CD4-positive, alpha-beta T cell treated with Interleukin-17A for 4 hours (primary cell): ENCODE measurements at places on chromosomes 2 and 18.

DNA sequence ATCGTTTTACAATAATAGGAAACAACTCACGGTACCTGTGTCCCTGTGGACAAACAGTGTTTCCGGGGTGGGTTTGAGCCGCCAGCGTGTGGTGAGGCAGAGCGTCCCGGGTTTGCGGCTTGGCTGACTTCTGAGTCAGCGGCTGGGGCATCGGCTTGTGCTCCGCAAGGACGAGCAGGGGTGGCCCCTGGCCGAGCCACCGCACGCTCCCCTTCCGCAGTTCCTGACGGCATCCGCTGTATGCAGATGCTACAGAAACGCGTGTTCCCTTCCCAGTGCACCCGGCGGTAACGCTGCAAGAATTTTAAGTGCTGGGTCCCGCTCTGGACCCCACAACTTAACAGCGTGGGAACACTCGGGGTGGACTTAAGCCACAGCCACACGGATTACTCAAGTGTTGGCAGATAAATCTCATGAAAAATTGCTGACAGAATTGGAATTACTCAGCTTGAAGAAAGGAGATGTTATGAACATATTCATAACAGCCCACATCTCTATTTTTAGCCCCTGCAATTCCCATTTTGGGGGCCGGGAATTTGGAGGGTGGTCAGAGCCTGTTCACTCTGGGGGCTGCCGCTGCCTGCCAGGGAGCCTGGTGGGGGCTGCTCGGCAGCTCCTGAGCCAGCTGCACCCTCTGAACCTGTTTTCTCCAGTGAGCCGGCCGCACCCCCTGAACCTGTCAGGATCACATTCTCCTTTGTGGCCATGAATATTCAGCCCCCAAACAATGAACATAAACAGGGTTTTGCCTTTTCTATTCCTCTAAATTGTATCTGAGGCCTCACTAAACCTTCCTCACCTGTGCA lies 12.6 kb upstream of the KCNG2 start:
- no peak for DNase-seq

GRCh38 chr2:37378411-37378810 lies 34.0 kb downstream of the QPCT start:
- no peak for DNase-seq

DNA sequence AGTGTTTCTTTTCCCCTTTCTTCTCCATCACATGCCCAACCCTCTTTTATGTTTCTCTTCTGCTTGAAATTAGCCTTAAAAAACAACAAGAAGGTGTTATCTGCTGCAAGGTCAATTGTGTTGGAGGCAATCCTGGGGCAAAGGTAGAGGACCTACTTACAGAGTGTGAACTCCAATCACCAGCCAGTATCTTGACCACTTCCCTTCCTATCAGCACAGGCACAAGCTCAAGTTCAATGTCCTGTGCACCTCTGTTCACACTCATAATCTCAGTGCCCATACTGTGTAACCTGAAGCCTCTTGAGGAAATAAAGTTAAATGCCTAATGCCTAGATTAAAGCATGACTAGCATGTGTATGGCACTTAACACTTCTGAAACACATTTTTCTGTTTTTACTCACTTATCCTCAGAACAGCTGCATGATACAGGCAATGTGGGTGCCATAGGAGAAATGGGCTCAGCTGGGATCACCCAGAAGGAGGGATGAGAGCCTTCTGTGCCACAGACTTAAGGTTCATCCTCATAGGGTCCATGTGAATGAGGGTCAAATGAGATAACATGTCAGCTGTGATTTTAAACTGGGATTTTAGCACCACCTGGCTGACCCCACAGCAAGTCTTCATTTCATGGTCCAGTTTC lies 701.5 kb downstream of the BCL11A start:
- DNase-seq = no peak

DNA sequence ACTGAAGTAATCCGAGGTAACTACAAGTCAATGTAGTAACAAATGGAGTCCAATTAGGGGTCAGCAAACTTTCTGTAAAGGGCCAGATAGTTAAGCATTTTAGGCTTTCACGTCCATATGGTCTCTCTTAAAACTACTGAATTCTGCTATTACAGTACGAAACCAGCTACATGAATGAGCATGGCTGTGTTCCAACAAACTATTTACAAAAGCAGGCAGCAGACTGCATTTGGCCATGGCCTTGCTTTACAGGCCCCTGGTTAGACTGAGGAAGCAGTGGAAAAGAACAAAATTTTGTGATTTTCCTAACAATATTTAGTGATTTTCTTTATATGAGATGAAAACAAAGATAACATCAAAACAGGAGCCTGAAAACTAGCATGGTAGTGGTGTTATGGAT lies 64.0 kb downstream of the RTN4 start:
- no peak for DNase-seq

DNA sequence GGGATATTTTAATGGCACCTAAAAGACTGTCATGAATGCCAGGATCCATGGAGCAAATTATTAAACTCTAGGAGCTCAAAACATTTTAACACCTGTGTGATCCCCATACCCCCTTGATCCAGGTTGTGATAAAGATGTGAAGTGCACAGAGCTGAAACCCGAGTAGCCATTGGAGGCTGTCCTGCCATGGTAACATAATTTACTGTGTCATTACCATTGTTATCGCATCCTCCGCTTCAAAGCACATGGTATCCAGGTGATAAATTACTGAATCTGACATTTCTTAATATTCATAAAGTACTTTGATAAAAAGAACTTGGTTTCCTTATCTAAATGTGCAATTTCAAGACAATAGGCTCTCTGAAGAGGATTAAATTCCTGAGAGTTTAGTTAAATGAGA lies 109.3 kb downstream of the CHST9 start:
- DNase-seq = no peak

DNA sequence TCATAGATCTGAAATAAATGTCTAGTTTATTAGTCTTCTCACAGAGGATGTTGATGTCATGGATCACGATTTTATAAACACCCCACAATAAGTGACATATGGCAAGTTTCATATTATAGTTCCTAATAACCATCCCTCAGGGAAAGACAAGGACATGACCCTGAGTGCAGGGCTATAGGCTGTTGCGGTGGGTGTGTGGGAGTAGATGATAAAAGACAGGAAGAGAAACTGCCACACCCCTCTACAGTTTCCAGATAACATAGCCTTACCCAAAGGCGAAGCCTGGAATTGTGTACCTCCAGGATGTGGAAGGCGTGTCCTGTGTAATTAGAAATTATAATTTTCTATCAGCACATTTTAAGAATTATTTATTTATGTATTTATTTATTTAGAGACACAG lies 2.4 kb upstream of the NEDD4L start:
- DNase-seq = no peak

- DNase-seq = no peak
Observed at GRCh38 chr18:77857678-77858655, 608.3 kb downstream of the GALR1 start.

DNA sequence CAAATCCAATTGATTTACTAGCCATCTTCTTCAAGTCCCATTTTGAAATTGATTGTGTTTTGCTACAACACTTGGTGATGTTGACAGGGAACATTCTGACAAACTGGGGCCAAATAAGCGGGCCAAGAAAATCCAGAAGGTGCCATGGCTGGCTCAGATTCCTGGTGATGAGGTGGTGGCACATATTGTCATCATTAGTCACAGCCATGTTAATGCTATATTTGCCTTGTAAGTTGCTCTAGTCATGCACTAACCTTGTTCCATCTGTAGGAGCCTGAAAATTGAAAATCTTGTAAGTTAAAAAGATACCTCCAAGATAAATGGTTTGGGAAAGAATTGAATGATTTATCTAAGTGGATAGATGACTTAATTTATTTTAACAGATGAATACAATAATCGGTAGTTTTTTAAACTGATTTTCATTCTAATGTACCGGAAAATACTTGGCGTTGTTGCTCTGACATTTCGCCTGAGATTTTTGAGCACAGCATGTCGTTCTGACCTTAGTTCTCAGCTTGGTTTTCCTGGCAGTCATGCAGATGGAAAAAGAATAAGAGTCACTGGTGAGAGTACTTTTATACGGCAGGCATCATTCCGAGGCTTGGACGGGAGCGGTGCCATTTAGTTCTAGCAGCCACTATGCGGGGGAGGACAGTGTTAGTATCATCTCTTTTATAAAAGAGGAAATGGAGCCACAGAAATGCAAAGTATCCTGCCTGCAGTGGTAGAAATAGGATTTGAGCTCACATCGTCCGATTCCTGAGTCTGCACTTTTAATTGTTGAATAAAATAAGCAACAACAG lies 133.9 kb downstream of the ZNF532 start:
- no peak for DNase-seq

DNA sequence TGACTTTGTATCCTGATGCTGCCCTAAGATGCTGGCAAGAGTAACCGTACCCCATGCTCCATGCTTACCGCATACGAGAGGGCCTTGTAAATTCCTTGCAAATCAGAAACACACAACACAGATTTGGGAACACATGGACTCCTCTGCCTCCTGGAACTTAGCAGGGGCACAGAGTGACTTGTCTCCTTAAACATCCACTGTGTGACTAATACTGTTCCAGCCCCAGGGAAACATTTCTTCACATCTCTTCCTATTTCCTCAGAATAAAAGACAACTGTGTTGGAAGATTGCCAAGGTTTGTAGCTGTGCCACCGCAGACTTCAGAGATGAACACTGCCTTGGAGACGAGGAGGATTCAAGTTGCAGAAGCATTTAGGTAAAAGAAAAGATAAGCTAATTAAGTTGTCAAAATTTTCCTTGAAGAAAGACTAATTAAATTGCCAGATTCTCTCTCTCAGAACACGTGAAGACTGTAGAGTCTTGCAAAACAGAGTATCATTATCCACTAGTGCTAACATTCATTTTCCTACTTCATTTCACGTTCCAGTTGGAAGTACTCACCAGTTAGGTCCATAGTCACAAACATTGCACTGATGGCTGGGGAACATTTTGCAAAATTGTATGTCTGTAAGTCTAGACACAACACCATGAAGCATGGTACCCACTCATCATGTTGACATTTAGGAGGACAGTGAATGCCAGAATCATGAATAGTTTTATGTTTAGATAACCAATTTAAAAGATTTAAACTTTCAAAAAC lies 188.8 kb downstream of the TSN start:
- DNase-seq = no peak

- DNase-seq = no peak
Observed at GRCh38 chr2:122634256-122634655, 878.8 kb downstream of the TSN start.

DNA sequence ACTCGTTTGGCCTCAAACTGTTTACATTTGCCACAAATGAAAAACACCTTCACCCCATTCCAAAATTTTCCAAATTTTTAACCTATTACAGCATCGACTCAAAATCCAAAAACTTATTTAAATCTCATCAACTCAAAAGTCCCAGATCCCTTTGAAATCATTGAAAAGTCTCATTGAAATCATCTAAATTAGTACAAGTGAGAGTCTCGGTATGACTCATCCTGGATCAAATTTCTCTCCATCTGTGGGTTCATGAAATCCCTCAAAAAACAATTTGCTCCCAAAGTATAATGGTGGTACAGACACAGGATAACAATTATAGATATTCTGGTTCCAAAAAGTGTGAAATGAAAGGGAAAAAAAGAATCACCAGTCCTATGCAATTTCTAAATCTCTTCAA lies 65.1 kb downstream of the LRP1B start:
- DNase-seq = no peak

- no peak for DNase-seq
Observed at GRCh38 chr18:48779462-48779861, 171.3 kb downstream of the SMAD7 start.

- no peak for DNase-seq
Observed at GRCh38 chr18:8808001-8808400, 102.6 kb downstream of the MTCL1 start.

DNA sequence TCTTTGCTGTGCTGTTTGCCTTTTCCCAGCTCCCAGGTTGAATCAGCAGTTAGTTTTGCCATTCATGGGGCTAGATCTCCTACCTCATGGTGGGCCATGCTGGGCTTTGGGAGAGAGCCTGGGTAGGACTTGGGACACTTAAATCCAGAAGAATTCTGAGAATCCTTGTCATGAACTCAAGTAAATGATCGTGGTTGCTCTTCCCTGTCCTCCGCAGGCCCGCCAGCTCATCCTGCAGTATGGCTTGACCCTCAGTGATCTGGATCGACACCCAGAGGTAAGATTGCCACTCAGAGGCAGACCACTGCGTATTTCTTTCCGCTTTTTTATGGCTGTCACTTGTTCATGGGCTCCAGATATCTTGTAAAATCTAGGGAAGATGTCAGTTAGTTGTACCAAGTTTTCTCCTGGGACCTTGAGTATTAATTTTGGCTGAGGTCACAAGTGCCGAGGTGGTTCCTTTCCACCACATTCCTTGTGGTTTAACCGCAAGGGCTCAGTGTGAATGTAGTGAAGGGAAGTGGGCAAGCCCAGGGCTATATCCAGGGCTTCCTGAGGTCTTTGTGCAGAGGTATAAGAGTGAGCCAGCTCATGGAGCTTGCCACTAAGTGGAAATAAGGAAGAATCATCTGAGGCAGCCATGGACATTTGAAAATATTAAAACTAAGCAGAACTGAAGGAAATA lies 37.7 kb downstream of the RPIA start:
- no peak for DNase-seq

GRCh38 chr18:75169411-75169810 lies 39.5 kb downstream of the PTGR3 start:
- DNase-seq = no peak

- no peak for DNase-seq
Observed at GRCh38 chr2:127170452-127171197, 49.5 kb downstream of the CYP27C1 start.

- DNase-seq = no peak
Observed at GRCh38 chr2:62145478-62146100, 50.3 kb upstream of the B3GNT2 start.

DNA sequence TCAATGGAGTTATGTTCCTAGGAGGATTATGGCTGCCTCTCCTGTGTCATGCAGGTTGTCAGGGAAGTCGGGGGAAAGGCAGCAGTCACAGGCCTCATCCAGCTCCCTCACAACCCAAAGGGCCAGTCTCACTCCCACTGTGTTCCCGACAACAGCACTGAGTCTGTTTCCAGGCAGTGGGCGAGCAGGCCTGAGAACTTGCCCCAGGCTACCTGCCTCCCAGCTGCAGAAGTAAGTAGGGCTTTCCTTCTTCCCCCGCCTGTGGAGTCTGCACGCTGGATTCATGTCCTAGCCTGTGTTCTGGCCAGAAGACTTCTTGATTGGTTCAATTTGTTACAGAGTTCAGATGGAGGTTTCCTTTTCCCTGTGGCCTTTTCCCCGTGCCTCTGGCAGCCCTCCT lies 8.2 kb upstream of the ZNF638 start:
- no peak for DNase-seq

GRCh38 chr2:24568551-24568950 lies 77.5 kb downstream of the NCOA1 start:
- DNase-seq = no peak

- no peak for DNase-seq
Observed at GRCh38 chr18:59393381-59393780, 34.3 kb upstream of the LMAN1 start.

DNA sequence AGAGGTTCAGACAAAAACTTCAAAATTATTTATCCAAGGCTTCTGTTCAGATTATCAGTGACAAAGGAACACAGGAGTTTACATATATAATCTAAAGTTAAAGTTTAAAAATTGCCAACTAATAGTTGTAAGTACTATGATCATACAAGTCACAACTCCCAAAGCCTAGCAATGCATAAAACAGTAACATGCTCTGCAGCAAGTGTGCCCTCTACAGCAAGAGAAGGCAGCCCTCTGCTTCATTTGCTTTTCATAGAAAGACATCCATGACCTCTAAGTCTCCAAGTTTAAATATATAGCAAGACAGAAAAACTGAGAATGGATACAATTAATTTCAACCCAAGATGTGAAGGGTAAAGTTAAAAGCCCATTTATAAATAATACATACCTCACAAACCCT lies 13.3 kb downstream of the RAB1A start:
- DNase-seq = no peak
